ENCODE measurements at places on chromosomes 5 and 9.

- no peak for DNase-seq
Measured at GRCh38 chr5:59067956-59068656, 485.2 kb downstream of the RAB3C start.

DNA sequence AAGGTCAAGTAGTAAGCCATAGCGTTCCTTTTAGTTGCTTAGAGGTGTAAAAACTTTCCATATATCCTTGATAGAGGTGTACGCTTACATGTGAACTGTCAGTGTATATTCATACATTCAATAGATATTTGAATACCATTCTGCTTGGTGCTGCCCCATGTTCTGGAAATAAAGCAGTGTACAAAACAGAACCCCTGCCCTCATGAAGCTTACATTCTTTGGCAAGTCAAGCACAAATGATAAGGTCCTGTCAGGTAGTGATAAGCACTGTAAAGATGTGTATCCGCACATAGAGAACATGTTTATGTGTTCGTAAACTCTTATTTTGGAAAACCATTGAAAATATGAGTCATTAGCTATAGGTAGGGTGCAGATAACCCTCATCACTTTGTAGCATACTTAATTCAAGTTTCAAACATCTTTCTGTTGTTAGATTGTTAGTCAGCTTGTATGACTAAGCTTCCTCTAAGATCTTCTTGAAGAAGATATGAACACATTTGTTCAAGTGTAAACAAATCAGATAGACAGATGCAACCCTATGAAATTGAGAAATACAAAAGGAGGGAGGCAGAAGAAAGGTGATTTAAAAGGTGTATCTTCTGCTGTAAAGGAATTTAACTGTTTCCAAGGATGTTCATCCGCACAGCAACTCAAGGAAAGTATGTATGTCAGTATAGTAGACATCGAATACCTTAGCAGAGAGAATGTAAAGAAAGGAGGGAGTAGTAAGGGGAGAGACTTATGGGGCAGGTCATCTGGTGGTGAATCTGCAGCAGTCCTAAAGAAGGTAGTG, 1.6 kb downstream of the GTF3C4 start:
- DNase-seq = peak; percentile 23

GRCh38 chr5:195401-196160, 4.3 kb downstream of the LRRC14B start:
- DNase-seq = no peak

- DNase-seq = no peak
Measured at GRCh38 chr5:137838976-137839375, 28.7 kb upstream of the MYOT start.

DNA sequence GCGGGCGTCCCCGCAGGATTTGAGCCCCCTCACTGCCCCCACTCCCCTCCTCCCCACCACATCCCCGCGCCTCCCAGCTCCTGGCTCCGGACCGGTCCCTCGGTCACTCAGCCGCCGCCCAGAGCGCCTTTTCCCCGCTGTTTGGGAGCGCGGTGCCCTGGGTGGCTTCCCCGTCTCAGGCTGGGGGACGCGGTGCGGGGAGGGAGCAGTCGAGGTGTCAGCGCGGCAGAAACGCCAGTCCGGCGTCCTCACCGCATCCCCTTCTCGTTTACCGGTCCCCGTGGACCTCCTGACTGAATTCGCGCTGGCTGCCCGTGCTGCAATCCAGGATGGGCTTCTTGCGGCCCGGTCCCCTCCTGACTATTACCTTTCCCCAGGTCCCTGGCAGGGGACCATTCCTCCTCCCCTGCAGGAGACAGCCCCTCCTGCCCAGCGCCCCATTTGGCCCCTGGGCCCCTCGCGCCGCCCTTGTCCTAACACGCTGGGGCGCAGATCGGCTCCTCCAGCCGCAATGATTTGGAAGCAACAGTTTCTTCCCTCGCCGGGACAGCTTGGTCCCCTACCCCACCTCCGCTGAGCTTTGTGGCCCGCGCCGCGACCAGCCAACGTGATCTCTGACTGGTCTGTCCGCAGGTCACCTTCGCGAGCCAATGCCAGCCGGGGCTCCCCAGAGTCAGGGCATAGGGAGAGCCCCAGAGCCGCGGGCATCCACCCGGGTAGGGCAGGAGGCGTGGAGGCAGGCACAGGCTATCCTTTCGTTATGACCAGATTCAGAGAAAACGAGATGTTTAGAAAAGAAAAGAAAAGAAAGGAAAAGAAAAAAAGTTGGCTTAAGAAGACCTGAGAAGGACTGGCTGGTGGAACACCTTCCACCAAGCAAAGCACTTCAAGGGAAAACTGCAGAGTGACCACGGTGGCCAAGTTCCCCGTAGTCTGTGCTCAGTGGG, 1.2 kb downstream of the ANKRD33B start:
- DNase-seq = peak; percentile 35

GRCh38 chr5:149617760-149618306, 36.5 kb downstream of the ARHGEF37 start:
- peak; percentile 59 for DNase-seq

DNA sequence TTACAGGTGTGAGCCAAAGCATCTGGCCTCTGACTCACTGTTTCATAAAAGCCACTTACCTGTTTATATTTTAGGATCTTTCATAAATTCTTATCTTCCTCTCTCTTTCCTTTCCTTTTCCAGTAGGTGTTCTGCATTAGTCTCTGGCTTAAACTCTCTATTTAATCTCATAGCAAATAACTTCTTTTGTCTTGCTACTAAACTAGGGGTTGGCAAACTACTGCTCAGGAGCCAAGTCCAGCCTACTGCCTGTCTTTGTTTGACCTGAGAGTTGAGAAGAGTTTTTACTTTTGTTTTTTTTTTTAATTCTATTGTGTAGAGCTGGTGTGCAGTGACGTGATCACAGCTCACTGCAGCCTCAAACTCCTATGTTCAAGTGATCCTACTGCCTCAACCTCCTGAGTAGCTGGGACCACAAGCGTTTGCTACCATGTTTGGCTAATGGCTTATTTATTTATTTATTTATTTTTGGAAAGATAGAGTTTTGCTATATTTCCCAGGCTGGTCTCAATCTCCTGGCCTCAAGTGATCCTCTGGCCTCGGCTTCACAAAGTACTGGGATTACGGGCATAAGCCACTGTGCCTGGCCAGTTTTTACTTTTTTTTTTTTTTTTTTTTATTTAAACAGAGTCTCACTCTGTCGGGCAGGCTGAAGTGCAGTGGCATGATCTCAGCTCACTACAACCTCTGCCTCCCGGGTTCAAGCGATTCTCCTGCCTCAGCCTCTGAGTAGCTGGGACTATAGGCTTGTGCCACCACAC, 5.4 kb upstream of the NDFIP1 start:
- no peak for DNase-seq

DNA sequence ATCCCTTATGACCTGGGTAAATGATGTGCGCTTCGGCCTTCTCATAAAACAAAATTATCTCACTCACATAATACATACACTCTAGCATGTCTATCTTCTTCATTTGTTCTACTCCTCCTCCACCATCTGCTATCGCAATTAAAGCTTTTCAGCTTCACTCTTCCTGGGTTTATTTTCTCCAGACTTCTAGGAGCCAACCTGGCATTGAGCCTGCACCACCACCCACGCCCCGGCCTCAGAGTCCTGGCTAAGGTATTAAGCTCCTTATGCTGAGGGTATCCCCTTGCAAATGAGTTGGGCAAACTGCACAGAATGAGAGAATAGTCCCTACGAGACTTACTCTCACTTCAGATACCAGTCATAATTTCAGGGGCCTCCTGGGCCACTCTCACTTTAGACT, 236.1 kb upstream of the CDH12 start:
- no peak for DNase-seq

GRCh38 chr5:159449925-159450324, 119.6 kb upstream of the IL12B start:
- peak; percentile 78 for DNase-seq

DNA sequence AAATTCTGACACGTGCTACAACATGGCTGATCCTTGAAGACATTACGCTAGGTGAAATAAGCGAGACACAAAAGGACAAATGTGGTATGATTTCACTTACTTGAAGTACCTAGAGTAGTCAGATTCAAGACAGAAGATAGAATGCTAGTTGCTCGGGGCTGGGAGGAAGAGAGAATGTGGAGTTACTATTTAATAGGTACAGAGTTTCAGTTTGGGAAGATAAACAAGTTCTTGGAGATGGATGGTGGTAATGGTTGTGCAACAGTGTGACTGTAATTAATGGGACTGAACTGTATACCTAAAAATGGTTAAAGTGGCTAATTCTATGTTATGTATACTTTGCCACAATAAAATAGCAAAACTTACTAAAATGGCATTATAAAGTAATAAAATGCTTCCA, 34.4 kb downstream of the PAM start:
- no peak for DNase-seq

GRCh38 chr5:154589511-154589910, 111.5 kb upstream of the HAND1 start:
- DNase-seq = no peak

- no peak for DNase-seq
Measured at GRCh38 chr5:148491793-148492184, 108.0 kb downstream of the FBXO38 start.

- no peak for DNase-seq
Measured at GRCh38 chr5:38479315-38479904, 77.0 kb downstream of the LIFR start.

DNA sequence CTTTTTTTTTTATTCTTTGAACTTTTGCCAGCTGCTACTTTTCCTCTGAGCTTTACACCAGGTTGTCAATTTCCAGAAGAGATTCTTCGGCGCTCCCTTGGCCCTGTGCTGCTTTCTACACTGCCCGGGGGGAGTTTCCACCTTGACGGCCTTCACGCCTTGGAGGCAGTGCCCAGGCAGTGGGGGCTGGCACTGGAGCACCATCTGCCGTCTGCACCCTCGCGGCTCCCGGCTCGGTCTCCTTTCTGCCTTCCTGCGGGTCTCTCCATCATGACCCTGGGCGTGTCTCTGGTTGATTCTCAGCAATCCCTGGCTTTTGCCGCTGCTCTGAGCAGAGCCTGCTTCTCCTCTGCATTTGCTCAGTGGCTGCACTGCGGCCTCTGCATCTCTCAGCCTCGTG, 2.9 kb downstream of the SLC6A18 start:
- DNase-seq = no peak

DNA sequence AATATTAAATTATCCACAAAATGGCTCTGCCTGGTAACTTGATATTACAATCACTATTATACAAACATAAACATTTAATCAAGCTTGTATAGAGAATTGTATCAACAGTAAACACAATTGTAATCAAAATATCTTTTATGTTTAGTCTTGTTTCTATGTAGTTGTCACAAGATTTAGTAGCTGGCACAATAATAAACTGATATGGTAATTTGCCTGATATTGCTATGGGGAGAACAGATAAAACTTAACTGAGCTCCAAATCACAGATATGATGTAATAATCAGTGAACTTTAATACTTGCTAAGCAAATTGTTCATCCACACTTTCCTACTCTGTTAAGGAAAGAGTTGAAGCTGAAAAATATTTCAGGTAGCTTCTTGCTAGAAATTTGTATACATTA, 189.8 kb downstream of the MPDZ start:
- DNase-seq = no peak

- DNase-seq = peak; percentile 47
Measured at GRCh38 chr5:178416919-178417318, 173.3 kb downstream of the COL23A1 start.

GRCh38 chr9:114677418-114677817, 4.6 kb downstream of the TEX48 start:
- peak; percentile 94 for DNase-seq

DNA sequence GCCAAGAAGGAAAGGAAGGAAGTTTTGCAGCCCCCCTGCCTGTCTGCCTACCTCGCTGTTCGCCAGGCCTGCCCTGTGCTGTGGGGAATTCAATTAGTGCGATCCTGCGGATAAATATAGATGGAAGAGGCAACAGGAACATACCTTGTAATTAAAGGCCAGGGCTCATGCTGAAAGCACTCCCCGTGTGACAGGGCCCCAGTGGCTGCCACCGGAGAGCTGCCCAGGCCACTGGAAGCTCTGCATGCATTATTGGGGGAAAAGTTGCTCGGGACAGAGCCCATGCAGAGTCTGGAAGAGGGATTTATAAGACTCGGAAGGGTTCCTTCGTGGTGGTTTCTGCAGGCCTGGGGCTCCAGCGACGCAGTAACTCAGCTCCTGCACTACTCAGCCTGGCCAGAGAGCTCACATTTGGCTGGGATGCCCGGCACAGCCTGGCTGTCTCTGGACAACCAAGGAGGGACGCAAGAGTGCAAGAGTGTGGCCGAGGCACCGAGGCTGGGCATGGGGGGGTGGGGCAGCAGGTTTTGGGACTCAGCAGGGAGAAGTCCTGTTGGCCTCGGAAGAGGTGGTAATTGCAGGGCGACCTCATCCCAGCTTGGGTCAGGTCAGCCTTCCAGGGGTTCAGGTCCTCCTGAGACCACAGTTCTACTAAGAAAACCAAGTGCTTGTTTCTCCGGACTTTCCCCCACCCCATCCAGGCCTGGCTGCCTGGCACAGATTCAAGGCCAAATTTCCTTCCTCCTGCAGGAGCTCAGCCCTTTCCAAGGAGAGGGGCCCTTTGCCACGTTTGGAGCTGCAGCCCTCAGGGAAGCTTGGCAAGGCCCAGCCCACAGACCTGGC, 68.1 kb upstream of the GGTA1 start:
- no peak for DNase-seq

DNA sequence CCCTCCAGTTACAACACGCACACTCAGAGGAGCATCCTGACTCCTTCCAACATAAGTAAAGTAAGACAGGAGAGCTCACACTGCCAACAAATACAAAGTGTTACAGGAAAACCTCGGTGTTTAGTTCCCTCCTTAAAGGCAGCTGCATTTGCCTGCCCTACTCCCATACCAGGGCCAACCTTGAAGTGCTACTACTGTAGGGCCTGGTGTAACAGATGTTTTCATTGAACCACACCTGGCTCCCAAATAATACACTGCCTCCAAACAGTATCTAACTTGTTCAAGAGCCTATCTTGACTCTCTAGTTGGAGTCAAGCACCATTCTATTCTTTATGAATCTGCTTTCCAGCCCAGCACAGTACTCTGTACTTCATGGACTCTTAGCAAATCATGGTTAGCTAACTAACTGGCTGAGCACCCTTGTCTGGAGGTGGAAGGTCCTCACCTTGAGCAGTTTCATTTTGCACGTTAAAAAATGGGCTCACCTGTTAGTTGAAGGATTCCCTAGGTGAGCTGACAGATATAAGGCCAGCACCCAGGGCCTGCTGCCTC, 34.6 kb downstream of the TTC39B start:
- no peak for DNase-seq

- DNase-seq = no peak
Measured at GRCh38 chr5:177122566-177122965, 11.0 kb upstream of the NSD1 start.

GRCh38 chr5:19802686-19803085, 185.3 kb downstream of the CDH18 start:
- DNase-seq = no peak

DNA sequence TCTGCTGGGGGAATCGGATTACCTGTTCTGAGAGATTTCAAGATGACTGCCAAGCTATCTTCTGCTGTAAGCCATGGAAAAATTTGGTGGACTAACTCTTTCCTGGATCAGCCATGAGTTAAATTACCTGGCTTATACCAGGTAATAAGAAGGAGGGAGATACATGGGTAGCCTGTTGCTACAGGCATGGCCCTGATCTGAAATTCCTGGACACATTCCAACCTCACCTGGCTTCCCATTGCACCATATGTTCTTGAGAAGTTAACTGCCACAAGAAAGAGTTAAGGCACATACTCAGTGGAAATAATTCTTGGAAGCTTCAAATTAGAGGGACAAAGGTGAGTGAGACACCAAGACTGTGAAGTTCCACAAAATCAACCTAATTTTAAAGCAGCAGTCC, 371.3 kb downstream of the ACTL7B start:
- DNase-seq = no peak
